ENCODE measurements at places on chromosomes 5 and 9.

DNA sequence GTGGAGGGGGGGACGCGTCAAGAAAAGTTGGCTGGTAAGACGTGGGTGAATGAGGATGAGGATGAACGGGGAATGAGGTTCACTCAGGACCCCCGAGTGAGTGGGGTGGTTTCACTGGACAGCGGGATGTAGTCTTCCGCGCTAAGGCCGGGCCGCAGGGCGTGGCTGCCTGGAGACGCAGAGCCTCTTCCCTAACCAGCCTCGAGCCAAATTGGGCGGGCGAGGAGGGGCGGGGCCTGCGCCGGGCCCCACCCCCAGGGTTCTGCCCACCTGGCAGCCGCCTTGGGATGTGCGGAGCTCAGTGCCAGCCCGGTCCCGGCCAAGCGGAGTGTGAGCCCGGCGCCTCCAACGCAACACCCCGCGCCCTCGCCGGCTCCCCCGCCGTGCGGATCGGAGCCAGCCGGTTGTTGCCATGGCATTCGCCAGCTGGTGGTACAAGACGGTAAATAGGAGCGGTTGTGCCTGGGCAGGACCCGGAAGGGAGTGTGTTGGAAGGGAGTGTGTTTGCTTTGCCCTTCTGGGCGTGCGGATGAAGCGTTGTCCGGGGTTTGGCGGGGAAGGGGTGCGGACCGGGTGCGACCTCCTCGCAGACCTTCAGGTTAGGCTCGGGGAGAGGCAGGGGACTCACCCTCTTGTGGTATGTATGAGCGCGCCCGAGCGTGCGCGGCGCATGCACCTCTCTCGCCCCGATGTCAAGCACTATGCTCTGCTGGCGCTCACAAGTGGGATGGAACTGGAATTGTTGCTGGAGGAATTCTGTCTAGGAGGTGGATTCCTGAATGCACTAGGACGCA, 746 bp downstream of the CAST start:
- peak; percentile 71 for DNase-seq

GRCh38 chr5:134911285-134912206, 6.6 kb downstream of the PCBD2 start:
- DNase-seq, result no peak

DNA sequence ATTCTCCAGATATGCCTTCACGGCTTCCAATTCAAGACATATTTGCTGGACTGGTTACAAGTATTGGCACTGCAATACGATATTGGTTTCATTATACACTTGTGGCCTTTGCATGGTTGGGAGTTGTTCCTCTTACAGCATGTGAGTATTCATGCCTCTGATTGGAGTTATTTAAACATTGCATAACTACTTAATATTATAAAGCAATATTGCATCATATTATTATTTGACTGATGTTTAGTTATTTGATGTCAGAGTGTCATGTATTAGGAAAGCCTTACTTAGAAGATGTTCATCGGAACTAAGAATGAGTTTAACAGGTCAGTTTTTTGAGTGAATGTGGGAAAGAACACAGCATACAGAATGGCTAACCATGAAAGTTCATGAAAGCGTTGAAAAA, 28.3 kb downstream of the MARCHF6 start:
- no peak for DNase-seq

DNA sequence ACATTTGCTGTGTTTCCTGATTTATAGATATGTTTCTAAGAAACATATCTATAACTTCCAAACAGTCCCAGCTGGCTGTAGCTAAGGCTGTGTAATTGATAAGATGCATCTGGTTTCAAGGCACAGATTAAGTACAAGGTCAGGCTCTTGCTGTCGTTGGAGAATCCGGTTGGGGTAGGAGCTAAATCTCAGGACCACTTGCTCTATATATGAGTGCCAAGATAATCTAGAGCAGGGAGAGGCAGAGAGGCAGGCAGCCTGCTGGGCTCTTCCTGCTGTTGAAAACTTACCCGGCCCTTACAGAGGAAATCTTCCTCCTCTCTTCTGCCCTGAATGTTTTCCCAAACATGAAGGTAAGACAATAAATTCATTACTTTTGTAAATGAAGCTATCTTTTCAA, at the start of gene C7:
Gene C7, plus strand, starts transcription at position 234 of the 400 bp plus-strand sequence. Its CDS starts 114 bp downstream, at position 348.
- no peak for DNase-seq

DNA sequence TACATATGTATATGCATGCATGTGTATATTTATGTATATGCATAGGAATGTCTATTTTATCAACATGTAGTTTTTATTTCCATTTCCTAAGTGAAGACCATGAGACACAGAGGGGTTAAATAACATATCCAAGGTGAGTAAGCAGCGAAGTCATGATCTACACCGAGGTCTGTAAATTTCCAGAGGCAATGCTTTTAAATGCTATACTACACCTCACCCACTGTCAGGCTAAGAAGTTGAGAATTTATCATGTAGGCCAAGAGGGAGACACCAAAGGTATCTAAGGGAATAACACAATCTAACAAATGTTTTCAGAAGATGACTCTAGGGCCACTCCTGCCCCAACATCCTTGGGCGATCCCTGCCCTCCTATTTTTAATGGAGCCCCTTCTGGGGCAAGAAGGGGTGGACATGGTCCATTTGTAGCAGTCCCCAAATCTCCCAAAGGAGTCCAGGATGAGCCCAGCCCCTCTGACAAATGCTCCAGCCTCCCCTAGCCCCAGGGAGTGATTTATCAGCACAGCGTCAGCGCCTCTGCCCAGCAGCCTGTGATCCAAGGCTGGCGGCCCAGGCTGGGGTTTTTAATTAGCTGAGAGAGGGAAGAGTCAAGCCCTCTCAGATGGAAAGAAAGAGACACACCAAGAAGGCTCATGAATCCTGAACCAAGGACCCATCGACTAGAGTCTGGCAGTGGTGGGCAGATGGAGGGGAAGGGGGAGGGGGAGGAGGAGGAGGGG, 339.9 kb downstream of the ASTN2 start:
- no peak for DNase-seq
